ENCODE measurements at places on chromosomes 2 and 18.
A peak's percentile ranks its signal among the peaks of the same experiment; 100 is the strongest.

DNA sequence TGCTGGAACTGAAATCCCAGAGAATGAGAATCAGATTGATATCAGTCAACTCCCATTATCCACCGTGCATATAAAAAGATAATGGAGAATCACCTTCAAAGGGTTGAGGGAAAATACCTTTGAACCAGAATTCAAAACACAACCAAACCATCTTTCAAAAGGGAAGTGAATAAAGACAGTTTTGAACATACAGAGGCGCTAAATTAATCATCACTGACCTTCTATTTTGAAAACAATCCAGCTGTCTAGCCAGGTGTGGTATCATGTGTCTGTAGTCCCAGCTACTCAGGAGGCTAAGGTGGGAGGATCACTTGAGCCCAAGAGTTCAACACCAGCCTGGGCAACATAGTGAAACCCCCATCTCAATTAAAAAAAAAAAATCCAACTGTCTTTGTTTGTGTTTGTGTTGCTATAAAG is 63.6 kb downstream of the TRABD2A start:
- DNase-seq: no peak

DNA sequence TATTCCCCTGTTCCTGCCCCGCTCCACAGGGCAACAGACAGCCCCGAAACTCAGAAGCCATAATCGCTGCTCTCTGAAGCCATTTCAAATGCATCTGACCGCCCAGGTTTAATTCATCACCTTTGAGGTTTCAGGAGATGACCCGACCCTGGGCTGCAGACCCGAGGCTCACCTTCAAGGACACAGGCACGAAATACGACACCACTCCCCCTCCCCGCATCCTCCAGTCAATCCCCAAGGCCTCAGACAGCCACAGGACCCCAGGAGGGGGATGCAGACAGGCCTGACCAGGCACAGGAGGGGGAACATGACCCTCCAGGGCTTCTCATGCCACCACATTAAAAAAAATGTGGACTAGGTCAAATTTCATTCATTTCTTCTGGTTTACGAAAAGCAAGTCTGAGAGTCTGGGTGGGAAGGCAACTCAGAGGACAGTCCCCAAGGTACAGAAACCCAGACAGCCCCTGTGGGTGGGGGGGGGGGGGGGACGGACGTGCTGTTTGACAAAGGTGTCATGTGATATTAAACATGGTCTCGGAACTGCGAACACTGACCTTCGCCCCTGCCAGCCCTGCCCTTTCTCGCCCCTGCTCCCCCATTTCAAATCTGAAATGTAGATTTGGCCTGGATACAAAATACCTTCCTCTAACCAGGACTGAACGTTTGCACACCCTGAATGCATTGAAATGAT is 142.9 kb downstream of the BCL11A start:
- no peak for DNase-seq

GRCh38 chr2:205741256-205741978 is 59.1 kb downstream of the NRP2 start:
- DNase-seq: no peak

DNA sequence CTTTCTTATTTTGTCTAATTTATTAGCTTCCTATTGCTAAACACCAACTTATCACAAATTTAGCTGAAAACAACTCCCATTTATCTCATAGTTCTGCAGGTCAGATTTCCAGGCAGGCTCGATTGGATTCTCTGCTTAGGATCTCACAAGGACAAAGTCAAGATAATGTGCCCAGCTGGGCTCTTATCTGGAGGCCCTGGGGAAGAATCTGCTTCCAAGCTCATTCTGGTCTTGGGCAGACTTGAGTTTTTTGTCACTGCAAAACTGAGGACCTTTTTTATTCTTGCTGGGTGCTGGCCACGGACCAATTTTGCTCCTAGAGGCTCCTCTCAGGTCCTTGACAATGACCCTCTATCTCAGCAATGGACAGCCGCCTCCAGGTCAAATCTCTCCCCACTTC is 215.5 kb downstream of the TRIB2 start:
- DNase-seq: no peak

GRCh38 chr2:120461092-120461491 is 115.2 kb downstream of the INHBB start:
- DNase-seq: no peak

GRCh38 chr2:66269166-66269565 is 165.8 kb upstream of the MEIS1 start:
- no peak for DNase-seq

- no peak for DNase-seq
Measured at GRCh38 chr2:134718023-134718816, 580 bp downstream of the TMEM163 start.

GRCh38 chr2:35873921-35874320 is 481.7 kb upstream of the CRIM1 start:
- DNase-seq: no peak

GRCh38 chr18:46480226-46480625 is 176.8 kb downstream of the LOXHD1 start:
- no peak for DNase-seq

DNA sequence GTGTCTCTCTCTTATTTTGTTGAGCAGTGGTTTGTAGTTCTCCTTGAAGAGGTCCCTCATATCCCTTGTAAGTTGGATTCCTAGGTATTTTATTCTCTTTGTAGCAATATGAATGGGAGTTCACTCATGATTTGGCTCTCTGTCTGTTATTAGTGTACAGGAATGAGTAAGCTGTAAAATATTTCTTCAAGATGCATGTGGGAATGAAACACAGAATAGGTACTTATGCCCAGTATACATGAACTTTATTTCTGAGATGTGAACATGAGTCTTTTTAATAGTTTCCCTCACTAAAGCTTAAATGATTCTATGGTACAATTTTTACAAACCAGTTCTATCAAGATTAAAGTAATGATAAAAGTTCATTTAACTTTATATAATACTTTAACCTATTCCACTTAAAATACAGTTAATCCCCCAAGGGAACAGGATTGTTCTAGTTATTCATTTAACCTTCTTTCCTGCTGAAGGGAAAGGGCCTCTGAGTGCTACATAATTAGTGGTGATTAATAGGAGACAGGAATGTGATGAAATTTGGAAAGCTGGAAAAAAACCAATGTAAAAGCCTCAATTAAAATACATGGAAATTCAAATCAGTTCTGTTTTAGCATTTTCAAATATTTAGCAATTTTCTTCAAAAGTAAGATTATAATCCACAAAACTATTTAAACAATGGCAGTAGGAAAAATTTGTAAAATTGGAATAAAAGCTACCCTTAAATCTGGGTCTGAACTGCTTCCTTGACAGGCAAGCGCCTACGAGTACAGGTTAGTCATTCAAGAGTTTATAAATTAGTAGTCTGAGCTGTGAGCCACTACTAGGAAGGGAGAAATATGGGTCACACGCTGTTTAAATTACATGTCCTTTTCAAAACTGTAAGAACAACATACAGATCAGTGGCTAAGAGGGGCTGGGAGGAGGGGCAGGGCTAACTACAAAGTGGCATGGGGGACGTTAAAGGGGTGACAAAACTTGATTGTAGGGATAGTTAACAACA is 28.9 kb downstream of the SPIRE1 start:
- DNase-seq: peak; percentile 76

GRCh38 chr2:223787358-223787757 is 50.0 kb downstream of the AP1S3 start:
- no peak for DNase-seq

- DNase-seq: no peak
Measured at GRCh38 chr2:75522543-75523312, 38.0 kb downstream of the EVA1A start.

DNA sequence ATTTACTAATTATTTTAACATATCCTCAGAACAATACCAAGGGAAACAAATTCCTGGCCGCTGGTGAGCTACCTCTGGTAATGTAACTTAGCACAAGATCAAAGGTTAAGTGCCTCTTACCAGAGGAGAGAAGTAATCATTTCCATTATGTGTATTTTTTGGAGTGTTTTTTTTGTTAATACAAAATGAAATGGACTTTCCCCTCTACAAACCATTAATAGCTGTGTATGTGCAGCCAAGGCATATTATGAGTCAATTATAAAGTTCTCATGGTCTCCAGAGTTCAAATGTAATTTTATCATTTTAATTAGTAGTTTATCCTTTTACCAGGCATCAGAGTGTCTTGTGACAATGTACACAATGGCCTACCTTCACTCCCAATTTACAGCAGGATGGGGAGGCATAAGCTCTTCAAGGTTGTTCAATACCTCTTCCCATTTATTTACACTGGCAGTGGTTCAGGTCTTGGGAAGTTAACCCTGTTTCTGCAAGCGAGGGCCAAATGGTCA is 242.2 kb downstream of the TGIF1 start:
- DNase-seq: no peak

GRCh38 chr18:73545472-73545871 is 602.2 kb downstream of the FBXO15 start:
- no peak for DNase-seq

DNA sequence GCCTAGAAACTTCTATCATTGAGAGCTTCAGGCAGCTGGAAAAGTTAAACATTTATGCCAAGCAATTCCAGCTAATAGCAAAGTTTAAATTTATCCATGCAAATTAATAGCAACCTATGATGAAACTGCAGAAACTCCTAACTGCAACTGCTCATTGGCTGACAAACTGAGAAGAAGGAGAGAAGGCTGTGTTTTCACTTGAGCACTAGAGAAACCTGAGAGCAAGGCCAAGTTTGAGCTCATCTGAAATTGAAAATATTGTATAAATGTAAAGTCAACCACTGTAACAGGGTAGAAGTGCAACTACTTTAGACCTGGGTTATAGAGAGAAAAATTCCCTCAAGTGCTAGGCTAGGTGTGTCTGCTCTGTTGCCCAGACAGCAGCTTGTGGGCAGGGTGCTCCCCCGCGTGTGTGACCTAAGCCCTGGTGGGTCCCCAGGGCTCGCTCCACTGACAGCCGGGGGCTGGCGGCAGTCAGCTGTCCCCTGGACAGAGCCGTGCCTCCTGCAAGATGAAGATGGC is 50.2 kb downstream of the CABYR start:
- no peak for DNase-seq

- DNase-seq: peak; percentile 28
Measured at GRCh38 chr2:119431976-119432850, 559 bp downstream of the TMEM37 start.

DNA sequence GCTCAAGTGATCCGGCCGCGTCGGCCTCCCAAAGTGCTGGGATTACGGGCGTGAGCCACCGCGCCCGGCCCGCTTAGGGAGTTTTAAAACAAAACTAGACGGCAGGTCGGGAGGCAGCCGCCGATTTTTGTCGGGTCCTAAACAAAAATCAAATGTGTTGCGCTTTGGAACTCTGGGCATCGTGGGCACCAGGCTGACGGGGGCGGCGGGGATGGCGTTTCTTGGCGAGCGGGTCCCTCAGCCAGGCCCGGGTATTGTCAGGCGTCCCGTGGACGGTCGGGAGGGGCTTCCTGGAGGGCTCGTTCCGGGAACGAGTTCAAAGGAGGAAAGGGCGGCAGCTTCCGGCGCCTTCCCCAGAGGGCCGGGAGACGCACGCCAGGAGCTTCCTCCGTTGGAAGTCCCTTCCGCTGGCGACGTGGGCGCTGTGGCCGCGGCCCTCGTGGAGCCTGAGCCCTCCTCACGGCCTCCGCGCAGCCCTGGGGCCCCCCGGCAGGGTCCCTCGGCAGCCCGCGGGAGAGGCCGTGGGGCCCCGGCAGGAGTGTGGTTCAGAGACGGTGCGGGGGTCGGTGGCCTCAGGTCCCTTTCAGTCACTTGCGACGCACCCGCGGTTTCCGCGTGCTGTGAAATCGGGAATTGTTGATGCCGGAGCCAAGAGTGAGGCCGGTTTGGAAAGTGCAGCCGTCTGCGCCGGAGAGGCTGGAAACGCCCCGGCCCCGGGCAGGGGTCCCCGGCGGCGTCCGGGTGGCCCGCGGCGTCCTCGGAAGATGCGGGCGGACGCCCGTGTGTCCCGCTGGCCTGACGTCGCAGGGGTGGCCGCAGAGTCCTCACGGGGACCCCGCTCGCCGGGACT is 59.3 kb downstream of the EMILIN2 start:
- peak; percentile 57 for DNase-seq

GRCh38 chr2:88110830-88111229 is 17.0 kb downstream of the FABP1 start:
- no peak for DNase-seq

GRCh38 chr2:36770542-36771287 is 74.2 kb downstream of the VIT start:
- DNase-seq: peak; percentile 28

- DNase-seq: no peak
Measured at GRCh38 chr18:58102875-58103274, 58.8 kb downstream of the NEDD4L start.

DNA sequence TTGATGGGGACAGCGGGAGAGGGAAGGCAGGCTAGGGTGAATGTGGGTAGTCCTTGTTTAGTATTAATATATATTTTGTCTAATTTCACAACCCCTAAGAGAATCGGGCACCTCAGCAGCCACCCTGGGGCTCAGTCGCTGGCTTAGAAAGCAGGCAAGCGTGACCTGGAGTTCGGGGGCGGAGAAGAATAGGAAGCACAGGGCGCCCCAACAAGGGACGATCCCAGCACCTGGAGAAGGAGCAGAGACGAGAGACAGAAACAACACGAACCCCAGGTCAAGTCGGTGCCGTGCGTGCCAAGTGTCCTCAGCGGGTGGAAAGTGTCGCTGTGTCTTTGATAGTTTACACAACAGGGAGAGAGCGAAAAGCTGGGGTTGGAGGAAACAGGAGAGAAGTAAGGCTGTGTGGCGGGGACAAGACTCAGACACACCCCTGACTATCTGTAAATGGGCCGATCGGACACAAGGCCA is 95.4 kb downstream of the NFATC1 start:
- no peak for DNase-seq

GRCh38 chr2:71856773-71857525 is 290.7 kb downstream of the CYP26B1 start:
- no peak for DNase-seq

DNA sequence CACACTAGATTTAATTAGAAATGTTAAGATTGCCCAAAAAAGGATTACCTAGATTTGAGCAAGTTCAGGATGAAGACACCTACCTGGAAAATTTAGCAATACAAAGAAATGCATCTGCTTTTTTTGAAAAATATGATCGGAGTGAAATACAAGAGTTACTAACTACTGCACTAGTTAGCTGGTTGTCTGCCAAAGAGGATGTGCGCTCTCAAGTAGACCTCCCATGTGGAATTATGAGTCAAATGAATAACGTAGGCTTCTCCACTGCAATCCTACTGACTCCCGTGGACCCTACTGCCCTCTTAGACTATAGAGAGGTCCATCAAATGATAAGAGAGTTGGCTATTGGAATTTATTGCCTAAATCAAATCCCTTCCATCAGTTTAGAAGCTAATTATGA is 2.0 kb downstream of the ANKAR start:
- DNase-seq: peak; percentile 46
